ENCODE measurements at places on chromosomes 7 and 10.

- DNase-seq = peak; percentile 55
Measured at GRCh38 chr10:73965890-73966768, 31.8 kb upstream of the VCL start.

DNA sequence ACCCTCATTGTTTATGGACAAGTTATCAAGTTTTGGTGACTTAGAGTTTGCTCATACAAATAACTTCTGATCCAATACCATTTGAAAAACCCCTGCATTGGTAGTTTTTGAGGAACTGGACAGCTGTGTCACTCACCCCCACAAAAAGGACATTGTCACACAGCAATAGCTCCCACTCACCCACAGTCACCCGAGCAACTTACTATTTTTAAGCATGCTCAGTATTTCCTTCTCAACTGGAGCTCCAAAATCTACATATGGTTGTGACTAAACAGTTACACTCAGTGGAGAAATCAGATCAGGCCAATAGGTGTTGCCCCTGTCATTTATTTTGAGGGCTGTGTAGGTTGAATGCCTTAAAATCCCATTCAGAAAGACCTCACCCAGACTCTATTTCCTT lies 165.2 kb upstream of the AUTS2 start:
- no peak for DNase-seq

- no peak for DNase-seq
Measured at GRCh38 chr7:130047831-130048230, 3.3 kb downstream of the ZC3HC1 start.

DNA sequence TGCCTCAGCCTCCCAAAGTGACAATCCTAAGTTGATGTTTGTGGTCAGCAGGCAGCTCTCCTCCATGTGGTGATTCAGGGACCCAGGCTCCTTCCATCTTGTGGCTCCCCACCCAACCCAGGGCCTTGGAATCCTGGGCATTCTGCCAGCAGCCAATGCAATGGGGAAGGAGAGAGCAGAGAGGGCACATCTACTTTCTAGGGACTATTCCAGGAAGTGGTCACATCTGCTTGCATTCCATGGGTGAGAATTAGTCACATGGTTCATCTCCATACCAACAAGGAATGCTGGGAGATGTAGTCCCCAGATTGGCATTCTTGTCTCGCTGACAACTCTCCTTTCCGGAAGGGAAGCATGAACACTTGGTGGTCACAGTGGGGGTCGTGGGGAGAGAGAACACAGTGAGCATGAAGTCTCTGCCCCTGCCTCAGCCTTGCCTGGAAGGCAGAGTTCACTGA lies 9.9 kb upstream of the SRRM3 start:
- peak; percentile 26 for DNase-seq

DNA sequence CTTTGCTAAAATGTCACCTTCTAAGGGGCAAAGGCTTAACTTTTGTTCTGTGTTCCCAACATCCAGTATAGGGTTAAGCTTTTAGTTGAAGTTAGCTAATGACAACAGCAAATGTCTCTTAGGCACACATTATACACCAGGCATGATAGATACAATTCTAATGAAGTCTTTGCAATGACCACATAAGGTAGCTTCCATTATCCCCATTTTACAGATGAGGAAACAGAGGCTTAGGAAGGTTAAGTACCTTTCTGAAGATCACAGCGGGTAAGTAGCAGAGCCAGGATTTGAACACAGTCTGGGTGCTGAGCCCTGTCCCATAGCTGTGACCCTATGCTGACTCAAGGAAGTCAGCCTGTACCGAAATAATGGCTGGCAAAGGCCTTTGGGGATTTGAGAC lies 1.9 kb downstream of the BUD31 start:
- DNase-seq = no peak

DNA sequence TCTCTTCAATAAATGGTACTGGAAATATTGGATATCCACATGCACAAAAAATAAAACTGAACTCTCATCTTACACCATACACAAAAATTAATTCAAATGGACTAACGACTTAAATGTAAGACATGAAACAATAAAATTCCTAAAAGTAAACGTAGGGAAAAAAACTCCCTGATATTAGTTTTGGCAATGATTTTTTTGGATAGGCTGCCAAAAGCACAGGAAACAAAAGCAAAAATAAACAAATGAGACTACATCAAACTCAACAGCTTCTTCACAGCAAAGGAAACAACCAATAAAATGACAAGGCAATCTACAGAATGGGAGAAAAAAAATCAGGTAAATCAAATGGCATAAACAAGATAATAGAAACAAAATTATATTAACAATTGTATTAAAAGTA lies 65.7 kb downstream of the ORC5 start:
- DNase-seq = no peak

- no peak for DNase-seq
Measured at GRCh38 chr7:21883069-21883468, 62.6 kb downstream of the CDCA7L start.

DNA sequence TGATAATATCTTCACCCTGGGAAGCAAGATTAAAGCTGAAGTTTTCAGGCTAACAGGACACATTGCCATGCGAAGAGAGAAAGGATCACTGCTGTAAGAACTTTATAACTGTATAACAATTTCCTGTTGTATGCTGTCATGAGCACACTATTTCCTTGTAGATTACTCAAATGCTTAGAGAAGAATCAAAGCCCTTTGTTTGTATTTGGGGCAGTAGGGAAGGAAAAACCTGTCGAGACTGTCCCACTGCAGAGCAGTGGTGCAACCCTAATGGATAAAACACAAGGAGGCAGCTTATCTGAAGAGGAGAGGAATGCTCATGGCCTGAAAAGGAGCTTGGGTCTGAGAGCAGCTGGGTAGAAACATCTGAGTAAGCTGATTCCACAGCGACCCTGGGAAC lies 327.7 kb upstream of the NPSR1 start:
- DNase-seq = no peak

DNA sequence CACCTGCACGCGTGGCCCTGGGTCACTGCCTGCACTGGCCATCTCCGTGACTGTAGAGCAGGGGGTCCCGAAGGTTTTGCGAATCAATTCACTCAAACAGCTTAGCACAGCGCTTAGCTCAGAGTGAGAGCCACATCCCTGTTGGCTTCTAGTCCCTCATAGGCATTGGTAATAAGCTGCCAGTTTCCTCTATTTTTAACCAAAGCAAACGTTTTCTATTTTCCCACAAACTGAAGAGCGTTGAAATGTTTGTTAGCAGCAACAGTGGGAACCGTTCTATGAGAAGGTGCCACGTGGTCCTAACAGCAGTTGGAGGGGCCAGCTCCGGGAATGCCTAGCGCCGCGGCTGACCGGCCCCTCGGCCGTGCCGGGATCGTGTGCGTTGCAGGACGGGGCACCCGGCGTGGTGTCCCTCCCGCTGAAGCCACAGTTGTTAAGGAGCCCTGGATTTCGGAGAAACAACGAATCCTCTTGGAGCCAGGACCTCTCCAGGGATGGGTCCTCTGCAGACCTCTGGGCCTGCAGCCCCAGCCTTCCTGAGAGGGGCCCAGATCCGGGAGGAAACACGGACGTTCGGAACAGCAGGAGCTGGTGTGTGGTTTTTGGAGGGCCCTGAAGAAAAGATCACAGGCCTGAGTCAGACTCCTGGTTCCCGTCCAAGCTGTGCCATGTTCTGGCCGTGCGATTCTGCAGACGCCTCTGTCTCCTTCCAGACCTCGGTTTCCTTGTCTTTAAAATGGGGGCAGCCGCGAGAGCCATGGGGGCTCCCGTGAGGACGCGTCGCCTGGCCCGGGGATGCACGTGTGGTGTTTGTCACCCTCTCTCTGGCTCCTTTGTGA lies 40.3 kb downstream of the FAM20C start:
- no peak for DNase-seq

DNA sequence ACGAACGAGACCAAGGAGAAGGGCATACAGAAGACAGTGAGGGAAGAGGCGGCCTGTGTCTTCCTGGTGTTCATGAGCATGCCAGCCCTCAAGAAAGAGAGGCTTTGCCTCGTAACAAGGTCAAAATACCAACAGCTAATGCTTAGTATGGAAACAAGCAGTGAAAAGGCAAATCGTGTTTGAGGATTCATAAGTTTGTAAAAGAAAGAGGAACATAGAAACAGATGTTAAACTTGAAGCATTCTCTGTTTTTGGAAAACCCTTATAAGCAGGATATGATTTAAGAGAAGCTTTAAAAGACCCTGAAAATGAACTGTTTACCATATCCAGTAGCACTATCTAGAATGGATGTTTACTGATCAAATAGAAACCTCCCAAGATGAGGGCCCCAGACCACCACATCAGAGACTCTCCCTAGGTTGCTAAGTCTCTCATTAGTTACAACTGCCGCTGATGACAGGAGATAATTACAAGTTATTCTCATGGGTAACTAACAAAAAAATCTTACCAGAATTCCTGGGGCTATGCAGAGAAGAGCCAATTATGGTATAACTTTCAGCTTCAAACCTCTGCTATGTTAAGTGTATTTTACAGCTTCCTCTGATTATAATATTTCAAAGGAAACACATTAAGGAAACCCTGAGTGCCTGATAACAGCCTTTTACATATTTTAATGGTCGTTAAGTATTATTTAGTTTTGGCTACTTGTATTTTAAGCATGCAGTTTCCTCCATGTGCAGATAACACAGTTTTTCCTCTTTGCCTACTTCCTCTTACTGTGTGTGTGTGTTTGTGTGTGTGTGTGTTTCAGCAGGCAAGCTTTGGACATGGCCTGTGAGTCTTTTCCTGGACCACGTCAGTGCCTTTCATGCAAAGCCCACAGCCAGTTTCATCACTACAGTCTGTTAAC lies 17.9 kb downstream of the JCAD start:
- no peak for DNase-seq

- no peak for DNase-seq
Measured at GRCh38 chr7:16015981-16016380, 329.5 kb upstream of the MEOX2 start.

DNA sequence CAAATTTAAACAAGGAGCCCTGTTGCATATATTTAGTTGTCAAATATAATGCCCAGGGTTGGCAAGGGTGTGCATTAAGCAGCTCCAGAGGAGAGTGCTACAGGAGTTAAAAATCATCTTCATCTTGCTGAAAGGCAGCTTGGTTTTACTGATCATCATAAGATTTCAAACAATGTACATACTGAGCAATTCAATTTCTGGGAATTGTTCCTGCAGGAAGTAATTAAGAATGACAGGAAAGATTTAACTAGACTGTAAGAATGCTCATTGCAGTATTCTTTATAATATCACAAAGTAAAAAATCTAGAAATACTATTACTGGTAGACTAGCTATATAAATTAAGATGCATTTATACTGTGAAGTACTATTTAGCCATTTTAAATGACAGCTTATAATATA lies 153.6 kb downstream of the DYNC1I1 start:
- no peak for DNase-seq

DNA sequence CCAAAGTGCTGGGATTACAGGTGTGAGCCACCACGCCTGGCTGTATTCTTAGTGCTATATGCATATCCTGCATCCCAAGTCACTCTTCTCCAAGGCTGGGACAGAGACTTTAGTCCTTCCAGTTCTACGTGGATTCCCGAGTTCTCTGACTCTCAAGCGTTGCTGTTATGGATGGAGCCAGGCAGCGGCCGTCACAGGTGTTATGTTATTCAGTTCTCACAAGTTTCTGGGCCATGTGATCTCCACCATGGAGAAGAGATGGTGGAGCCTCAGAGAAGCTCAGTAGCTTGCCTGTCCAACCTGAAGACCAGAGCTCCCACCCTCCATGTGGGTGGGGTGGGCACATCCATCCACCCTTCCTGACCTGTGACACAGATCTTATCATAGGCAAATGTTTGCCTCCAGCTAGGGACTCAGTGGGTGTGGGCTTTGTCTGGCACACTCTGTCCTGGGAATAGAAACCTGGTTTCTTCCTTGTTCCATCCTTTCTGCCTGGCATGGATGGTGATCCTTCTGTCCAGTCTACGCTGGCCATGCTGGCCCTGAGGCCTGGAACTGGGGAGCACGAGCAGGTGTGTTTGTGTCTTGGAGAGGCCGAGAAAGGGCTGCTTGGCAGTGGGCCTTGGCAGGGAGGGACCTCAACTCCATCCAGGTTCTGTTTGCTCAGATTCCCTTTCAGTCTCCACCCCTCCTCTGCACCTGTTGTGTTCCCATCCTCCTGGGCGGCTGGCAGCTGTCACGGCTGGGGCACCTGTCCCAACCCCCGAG lies 55.3 kb downstream of the NEURL1 start:
- peak; percentile 78 for DNase-seq

DNA sequence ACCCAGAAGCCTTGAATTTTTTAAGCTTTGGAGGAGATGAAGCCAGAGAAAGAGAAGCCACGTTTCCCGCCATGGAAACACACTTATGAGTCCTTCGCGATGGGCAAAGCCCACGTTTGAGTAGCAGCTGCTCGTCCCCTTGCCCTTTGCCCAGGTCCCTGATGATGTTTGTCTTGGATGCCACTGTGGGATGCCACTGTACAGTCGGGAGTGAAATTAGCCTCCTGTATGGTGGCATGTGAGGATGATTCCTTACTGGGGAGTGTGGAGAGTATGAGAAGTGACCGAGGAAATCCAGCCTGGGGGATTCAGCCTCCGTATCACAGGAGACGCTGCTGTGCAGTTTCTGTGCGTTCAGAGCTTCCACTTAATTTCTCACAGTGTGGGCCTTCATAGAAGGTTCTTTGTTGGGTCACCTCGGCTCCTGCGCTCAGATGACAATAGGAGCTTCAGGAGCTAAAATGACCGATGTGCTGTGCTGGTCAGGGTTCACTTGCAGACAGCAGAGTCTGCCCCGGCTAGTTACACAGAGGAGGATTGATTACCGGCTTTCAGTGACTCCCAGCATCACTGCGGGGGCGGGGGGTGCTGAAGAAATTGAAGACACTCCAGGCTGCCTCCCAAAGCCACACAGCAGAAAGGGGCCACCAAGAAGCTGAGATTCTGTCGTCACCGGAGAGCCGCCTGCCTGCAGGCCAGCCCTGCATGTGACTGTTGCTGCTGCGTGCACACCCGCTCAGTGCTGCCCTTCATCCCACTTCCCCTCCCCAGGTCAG lies 122.1 kb upstream of the SFMBT2 start:
- no peak for DNase-seq

DNA sequence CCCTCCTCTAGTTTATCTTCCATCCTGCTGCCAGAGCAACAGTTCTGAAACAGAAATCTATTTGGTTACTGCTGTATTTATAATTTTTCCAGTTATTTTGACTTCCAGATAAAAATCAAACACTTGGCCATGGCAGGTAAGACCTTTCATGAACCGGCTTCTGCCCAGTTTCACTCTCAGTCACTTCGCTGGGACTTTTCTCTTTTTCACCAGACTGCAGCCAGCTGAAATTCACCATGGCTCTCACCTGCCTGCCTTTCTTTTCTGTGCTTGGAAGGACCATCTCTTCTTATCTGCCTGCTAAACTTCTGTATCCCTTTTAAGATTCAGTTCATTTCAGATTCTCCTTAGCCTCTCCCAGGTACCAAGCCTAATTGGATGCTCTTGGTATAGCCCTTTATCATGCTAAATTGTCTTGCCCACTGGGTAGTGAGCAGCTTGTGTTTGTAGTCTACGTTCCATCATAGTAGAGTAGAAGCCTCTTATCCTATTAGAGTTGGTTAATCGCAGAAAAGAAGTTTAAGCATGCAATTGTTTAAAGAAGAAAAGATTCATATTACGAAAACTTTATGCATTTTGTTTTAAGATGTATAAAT lies 71.7 kb downstream of the TAF3 start:
- DNase-seq = no peak

GRCh38 chr10:123514996-123515395 lies 151.2 kb upstream of the GPR26 start:
- DNase-seq = no peak

Data from DMS153 (cell line).